Left colon (tissue), 2 donors: ENCODE measurements at places on chromosomes 1 and 21. TPM values are rescaled to one million over a fixed set of nuclear protein-coding genes. Genes with fewer than 3 reads are reported as not detected.

RAB3B gene
- 3.2 TPM for total RNA-seq

ABCB10 gene
- total RNA-seq: 28.4 TPM

PDZK1IP1 gene
- total RNA-seq: 32.4 TPM

DNALI1 gene
- 3.7 TPM for total RNA-seq

DNA sequence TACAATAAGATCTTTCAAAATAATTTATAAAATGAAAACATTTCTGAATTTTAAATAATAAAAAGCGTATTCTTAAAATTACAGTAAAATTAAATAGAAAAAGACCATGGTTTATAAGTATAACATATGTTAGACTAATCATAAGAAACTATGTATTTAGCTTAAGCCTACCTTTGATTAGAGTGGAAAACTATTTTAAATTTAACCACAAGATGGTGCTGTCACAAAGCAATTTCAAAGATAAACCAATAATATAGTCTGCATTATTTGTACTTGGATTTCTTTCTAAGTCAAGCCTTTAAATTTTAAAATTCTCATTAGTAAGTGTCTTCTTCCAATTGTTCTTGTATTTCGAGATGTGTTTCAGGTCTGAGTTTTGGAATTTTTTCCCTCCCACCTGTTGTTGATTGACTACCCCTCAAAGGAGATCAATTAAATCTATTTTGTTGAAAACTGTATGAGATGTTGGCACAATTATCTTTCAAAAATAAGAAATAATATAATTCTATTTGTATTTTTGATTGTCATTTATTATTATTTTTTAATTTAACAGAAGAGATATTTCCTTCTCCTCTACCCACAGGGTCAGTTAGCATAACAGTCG lies 459.8 kb downstream of the KCNT2 start:
- no peak for DNase-seq

DNA sequence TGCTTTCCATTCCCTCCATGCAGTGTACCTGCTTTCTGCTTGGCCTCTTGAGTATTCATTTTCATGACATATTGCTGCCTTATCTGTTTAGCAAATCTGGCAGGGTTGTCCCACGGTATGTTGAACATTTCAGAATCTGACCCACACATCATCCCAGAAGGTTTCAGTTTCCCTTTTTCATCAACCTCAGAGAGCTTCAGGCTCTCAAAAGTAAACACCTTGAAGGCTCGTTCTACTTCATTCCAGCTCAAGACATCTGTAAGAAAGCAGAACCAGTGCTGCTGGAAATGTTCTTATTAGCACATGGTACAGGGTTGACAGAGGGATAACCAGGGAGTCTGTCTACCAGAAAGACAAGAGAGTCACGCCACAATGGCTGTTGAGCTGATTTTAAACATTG lies 103.6 kb downstream of the SPAG17 start:
- no peak for DNase-seq

GRCh38 chr1:92441697-92442342 lies 44.9 kb downstream of the GFI1 start:
- DNase-seq: peak; percentile 63

DNA sequence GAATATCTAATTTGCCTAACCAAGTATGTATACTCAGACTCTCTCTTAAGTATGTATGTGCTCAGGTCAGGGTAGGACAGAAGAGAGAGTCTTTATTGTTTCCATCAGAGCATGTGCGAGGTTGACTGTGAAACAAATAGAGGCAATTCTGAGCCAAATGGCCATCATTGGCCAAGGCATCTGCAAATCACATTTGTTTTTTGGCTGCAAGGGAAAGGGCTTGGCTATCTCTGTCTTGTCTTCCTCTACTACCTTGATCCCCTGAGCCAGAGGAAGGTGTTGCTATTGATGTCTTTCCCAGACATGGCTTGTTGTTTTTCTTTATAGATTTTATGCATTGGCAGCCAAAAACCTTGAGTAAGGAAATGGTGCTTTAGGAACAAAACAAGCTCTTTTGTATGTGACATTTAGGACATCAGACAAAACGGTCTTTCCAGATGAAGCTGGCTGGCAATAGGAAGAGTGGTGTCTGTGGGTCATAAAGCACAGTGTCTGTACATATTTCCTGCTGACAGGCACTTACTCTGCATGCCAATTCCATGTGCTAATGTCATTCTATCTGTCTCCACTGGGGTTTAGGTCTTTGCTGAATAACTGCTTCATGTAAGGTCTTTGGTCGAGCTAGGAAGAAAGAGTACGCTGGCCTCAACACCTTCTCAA lies 163.3 kb downstream of the BRINP2 start:
- no peak for DNase-seq

GRCh38 chr1:51570063-51570710 lies 46.7 kb upstream of the OSBPL9 start:
- no peak for DNase-seq

DNA sequence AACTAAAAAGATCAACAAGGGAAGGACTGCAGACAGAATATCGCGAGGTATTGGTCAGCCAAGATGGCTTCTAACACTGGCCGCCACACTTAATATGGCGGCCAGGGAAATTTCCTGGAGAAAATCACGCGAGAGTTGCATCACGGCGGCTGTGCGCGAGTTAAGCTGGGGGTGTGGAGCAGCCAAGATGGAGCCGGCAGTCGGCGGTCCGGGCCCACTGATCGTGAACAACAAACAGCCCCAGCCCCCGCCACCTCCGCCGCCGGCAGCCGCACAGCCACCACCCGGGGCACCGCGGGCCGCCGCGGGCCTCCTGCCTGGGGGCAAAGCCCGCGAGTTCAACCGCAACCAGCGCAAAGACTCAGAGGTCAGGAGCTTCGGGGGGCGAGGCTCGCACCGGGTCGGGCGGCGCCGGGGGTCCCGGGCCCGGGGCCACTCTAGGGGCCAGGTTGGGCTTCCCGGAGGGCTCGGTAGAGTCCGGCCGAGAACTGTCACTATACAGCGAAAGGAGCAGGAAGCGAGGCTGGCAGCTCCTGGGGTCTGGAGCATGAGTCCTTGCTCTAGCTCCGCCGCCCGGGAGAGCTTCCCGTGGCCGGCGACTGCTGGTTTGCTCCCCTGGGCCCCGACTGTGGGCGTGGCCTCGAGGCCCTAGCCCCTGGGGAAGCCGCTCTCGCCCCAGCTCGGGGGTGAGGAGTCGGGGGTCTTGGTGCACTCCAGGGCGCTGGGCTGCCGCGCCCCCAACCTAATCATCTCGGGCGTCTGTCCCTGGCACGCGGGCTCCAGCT lies at the start of gene STRIP1:
TSS of gene STRIP1 (plus strand) at position 174 of the 785 bp plus-strand sequence. CDS start at position 188, 14 bp downstream.
- peak; percentile 94 for DNase-seq

GRCh38 chr1:209344156-209344555 lies 239.4 kb upstream of the CAMK1G start:
- no peak for DNase-seq

DNA sequence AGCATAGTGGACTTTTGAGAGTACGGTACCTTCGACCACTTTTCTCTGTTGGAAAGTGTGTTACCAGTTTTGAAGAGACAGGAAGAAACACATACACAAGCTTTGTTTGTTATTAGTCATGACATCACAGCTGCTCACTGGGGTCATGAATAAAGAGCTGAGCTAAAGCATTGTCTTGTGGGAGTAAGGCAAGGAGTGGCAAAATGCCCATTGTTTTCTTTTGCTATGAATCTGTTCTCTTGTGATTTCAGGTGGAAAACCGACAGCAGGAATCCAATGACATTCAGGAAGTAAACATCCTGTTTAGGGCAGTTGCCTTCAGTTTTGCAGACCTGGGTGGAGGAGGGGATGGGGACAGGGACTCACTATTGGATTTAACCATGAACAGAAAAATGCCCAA lies 66.2 kb downstream of the RGL1 start:
- DNase-seq: no peak

DNA sequence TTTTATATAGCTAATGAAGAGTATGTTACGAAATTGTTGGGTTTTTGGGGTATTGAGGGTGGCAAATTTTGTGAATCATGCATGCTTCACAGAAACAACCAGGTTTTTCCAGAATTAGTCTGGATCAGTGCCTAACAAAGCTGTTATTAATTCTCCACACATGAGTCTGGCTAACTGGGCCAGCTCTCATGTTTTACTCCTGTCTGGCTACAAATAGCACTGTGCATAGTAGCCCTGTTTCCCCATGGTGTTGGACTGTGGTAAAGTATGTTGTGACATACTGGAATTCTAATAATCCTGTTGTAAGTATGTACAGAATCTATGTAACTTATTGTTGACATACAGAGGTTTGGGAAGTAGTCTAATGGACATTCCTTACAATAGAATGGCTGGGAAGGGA lies 35.8 kb downstream of the S100B start:
- no peak for DNase-seq
